ENCODE measurements at places on chromosomes 16 and 17.

DNA sequence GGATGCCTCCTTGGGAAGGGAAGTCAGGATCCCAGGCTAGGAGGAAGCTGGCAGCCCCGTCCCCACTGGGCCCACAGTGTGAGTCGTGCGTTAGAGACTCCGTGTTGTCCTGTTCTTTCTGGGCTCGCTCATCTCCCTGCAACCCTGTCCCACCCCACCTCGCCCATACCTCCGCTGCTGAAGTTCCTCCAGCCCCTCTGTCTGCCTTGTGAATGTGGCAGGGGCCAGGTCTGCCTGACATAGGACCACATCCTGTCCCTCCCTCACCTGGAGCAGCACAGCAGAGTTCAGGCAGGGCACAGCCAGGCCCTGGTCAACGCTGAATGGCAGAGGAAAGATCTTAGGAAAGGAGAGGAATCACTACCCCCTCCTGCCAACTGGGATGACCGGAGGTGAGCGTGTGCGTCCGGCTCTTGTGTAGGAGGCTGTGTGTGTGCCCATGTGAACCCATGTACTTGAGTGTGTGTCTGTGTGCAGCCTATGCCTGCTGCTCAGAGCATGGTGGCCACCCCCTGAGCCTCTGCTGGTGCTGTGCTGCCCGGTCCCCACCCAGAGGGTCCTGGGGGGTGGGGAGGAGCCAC is 12.8 kb downstream of the KCNJ18 start:
- DNase-seq: no peak

GRCh38 chr16:20928774-20929411 is 28.3 kb downstream of the LYRM1 start:
- DNase-seq: no peak

- DNase-seq: no peak
Observed at GRCh38 chr16:85252461-85252860, 140.2 kb upstream of the CIBAR2 start.

GRCh38 chr17:7177954-7178477 is 1.2 kb downstream of the ASGR1 start:
- no peak for DNase-seq

DNA sequence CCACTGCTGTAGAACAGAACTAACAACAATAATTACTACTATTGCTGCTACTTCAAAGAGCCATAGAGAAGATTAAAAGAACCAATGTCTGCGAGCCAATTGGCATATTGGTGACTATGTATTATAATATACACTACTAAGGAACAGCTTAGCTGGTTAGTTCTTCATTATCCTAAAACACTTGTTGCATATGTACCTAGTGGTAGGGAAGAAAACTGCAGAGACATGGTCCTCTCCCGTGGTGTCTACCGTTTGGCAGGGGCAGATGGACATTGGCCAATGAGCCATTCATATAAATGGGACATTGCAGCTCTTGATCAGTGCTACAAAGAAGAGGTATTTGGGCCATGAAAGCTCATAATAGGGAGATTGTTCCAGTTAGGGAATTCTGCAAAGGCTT is 46.4 kb upstream of the CLEC3A start:
- no peak for DNase-seq

DNA sequence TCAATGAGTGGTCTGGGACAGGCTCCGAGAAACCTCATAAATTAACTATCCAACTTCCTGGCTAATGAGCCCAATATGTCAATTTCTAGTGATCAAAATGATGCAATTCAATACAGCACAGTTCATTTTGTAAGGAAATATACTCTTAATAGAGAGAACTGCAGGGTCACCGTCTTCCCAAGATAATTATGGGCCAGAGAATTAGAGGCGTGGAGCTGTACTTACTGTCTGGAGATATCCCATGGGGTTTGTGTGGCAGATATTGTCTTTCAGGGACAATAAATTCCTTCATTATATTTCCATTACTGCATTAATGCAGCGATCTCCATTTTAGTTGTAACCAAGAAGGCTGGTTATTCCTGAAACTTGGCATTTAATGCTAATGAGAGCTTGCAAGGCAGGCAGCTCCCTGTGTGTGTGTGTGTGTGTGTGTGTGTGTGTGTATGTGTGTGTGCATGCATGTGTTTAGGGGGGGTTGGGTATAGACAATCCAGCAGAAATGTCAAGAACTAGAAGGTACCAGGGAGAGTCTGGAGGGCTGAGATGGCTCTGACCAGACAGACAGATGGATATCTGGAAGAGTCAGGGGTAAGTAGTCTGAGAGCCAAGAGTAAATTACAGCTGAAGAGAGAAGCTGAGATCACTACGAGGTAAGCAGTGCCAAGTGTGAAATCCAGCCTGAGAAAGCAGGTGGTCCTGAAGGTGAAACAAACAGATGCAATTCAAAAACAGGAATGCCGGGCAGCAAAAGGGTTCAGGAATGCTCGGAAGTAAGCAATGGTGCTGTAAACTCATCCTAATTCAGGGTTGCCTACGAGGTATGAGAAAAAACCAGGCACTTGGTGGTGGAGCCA is 393.0 kb downstream of the CA10 start:
- DNase-seq: no peak

DNA sequence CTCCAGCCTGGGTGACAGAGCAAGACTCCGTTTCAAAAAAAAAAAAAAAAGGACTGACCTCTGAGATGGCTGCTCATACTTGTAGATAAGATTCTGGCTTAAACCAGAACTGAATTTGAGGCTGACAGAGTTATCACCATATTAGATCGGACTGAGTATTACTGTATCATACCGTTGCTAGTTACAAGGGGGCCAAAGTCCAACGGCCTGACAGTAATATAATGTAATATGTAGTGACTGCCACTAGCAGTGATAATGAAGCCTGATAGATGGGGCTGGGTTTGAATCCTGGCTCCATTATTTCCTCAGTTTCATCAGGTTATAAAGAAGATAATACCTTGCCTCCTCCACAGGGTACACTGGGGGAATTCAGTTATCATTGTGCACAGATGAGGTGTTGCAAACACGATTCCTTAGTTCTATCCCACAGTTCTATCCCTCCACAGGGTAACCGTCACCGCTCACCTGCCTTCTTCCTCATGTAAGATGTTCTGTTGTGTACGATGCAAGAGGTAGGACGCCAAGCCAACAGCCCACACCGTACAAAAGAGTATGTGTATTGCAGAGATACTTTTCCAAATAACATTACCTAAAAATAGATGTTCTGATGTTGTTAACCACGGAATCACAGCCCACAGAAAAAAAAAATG is 5.2 kb downstream of the TMEM220 start:
- no peak for DNase-seq

- no peak for DNase-seq
Observed at GRCh38 chr17:17485420-17485819, 8.6 kb downstream of the MED9 start.

GRCh38 chr17:2847381-2848333 is 51.4 kb downstream of the RAP1GAP2 start:
- DNase-seq: no peak

- no peak for DNase-seq
Observed at GRCh38 chr17:3535253-3535995, 22.2 kb downstream of the TRPV3 start.

- no peak for DNase-seq
Observed at GRCh38 chr16:65994291-65994690, 372.2 kb upstream of the CDH5 start.

DNA sequence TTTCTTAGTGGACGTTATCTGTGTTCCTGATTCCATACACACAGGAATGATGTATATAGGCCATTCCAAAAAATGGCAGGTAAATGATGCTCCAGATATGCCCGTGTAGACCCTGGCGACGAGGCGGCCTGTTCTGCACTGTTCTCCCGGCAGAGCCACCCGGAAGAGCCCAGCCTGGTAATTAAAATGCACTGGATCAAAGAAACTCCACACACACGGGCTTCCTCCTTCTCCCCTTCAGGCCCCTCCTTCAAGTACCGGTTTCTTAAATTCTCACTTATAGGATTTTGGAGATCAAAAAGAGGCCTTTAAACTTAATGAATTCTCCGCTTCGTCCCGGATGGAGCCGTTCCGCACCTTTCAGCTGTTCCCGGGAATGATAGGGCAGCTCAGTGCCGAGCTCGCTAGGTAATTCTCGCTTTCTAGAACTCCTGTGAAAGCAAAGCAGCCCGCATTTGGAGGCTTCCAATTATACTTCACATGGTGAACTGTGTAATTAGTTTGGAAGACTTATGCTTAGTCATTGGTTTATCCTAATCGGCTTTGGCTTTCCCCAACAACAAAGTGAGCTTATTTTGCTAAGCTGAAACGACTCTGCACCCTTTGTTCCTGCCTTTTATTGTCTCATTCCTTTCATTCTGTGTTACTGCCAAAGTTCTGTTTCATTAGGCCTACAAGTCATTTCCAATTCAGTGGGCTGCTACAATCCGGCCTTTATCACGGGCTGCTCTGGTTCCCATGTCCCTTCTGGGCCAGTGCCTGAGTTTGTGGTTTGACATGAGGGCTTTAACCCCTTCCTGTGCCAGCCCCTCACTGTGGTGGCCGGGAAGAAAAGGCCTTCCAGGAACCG is 150.0 kb downstream of the MSI2 start:
- DNase-seq: no peak

DNA sequence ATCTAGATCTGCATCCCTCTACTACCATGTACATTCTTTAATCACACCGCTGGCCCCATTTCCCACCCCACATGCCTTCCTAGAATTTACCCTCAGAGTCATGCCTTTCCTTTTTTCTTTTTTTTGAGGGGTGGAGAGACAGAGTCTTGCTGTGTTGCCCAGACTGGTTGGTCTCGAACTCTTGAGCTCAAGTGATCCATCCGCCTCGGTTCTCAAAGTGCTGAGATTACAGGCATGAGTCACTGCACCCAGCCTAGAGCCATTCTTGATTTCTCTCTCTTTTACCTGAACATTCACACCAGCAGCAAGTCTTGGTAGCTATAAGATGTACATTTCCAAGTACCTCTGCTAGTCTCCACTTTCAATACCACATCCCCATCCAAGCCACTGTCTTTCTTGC is 2.1 kb downstream of the PAGR1 start:
- DNase-seq: no peak

DNA sequence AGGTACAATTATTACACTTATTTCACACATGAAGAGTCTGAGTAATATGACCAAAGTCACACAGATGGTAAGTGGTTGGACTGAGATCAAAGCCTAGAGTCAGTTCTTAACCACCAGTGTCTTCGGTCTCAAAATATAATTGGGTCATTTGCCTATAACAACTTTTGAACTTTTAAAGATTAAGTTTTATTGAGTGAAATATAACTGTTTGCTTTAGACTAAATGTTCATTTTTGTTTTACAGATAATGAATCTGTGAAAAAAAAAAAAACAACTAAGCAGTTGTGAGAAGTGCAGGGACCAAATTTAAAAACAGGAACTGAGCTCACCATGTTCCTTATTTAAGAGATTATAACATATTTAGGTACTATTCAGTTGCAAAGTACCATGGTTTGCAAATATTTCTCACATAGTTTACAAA is 150.1 kb downstream of the ITFG1 start:
- no peak for DNase-seq

GRCh38 chr17:51371732-51372151 is 111.4 kb downstream of the UTP18 start:
- peak; percentile 83 for DNase-seq

GRCh38 chr16:75794426-75794825 is 68.1 kb upstream of the CPHXL start:
- DNase-seq: no peak

GRCh38 chr17:58410714-58411407 is 6.5 kb downstream of the RNF43 start:
- no peak for DNase-seq

DNA sequence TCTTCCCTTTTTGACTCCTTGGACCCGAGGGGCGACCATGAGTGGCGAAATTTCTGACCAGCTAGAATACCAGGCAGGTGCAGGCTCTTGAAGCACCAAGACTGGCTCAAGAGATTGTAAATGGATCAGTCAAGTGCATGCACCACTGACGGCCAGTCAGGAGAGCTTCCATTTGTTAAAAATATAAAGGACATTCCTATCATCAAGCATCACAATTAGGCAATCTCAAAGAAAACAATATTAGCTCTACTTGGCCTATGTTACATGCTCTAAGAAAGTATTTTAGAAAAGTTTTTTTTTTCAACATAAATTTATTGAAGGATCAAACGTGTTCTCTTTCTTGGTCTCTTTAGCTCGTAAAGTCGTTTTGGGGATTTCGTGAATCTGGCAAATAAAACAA is 1.5 kb upstream of the PRKCA start:
- no peak for DNase-seq

DNA sequence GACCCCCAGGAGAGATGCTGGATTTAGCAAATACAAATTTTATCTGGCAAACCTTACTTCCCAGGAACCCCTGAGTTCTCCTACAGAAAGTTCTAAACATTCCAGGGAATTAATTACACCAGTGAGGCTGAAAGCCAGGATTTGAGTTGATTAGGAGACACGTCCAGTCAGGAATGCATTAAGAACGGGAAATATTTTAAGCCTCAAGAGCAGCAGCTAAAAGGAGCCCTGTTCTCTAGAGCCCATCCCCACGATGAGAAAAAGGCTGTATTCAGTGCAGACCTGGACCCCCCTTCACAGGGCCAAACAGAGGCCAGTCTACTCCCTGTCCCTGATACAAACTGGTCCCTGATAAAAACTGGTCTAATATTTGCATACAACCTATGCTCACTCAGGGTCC is 55.0 kb downstream of the VAT1L start:
- no peak for DNase-seq

DNA sequence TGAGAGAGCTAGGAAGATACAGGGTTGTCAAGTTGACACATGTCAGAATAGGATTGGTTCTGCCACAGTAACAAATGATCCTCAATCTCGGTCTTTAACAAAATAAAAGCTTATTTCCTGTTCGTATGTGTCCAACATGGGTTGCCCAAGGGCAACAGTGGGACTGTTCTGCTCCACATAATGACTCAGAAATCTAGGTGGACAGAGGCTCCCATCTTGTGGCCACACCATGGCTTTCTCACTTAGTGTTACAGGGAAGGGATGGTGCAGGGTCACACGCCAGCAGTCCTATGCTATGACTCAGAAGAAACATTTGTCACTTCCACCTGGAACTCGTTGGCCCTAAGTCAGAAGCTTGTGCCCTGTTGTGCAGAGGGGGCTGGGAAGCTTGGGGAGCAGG is 364.9 kb downstream of the SNX29 start:
- DNase-seq: peak; percentile 92

DNA sequence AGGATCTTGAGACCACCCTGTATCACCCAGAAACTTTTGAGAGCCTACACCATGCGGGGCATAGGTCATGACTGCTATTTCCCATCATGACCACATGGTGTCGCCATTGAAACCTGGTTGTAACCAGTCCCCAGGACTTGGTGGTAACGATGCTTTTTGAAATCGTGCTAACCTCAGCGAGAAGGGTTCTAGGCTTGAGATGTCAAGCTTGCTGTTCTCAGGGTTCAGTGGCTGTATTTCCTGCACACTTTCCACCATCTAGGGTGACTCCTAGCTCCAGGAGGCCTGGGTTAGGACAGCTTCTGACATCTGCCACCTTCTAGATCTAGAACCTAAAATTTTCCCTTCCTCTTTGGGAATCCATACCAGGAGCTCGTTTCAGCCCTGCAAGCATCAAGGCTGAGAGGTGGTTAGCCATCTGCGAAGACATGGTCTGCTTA is 13.0 kb upstream of the SPNS3 start:
- DNase-seq: peak; percentile 52

Data from HT1080 (cell line).